Calu3 (cell line): ENCODE measurements at places on chromosomes 1 and 21. TPM values are rescaled to one million over a fixed set of nuclear protein-coding genes. Genes with fewer than 3 reads are reported as not detected.

Gene OLIG2
- total RNA-seq = not detected in 2 replicates

DNA sequence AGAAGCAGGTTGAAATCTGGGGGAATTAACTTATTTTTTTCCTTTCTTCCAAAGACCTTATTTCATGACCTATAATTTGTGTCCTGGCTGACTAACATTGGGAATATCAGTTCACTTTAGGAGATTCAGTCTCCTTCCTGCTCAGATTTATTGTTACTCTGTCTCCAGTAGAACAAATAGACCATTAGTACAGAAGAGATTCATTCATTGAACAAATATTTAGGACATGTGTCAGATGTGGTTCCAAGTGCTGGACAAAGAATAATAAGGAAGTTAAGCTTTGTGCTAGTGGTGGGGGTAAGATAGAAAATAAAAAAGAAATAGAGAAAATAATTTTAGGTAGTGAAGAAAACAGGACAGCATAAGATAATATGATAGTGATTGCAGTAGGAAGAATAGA is 20.3 kb downstream of the ZMYM4 start:
- no peak overlapping the region for H3K4me3 ChIP-seq
- H3K4me1 ChIP-seq = peaks cover 29% of the 10 kb centered on the region
- DNase-seq = no peak
- H3K36me3 ChIP-seq = peaks cover 14% of the 10 kb centered on the region

Gene CFAP74
- not detected in 2 replicates for total RNA-seq

GRCh38 chr1:11690397-11691301 is 861 bp upstream of the DRAXIN start:
- no peak overlapping the region for H3K27ac ChIP-seq
- H3K4me1 ChIP-seq = peaks cover 28% of the 10 kb centered on the region
- peaks cover 66% of the 10 kb centered on the region for H3K27me3 ChIP-seq
- H3K36me3 ChIP-seq = peaks cover 9% of the 10 kb centered on the region
- H3K4me3 ChIP-seq = peak overlapping the region; percentile 72

DNA sequence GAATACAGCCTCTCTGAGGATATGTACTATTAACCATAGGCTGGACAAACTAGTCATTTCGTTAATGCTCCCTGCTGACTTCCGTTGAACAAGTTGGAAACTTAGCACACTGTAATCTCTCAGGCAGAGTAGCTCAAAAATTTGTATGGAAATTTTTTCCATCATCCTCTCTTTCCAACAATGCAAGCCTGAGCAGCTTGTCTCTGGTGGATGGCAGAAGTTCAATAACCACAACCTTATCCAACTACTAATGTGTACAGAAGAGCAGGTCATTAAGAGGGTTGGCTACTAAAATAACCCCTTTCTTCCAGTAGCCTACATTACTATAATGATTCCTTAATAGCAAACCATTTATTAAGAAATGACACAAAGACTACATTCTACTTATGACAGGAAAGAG is 262.3 kb downstream of the NFIA start:
- peaks cover 19% of the 10 kb centered on the region for H3K4me1 ChIP-seq
- no peak overlapping the region for H3K4me3 ChIP-seq
- H3K36me3 ChIP-seq = no peaks in the 10 kb centered on the region
- H3K27ac ChIP-seq = no peak overlapping the region
- H3K27me3 ChIP-seq = no peaks in the 10 kb centered on the region

GRCh38 chr1:209648346-209648745 is 3.9 kb downstream of the LAMB3 start:
- peak overlapping the region; percentile 84 for H3K27ac ChIP-seq
- DNase-seq = no peak
- peak overlapping the region; percentile 89 for H3K4me3 ChIP-seq
- H3K36me3 ChIP-seq = peaks cover 93% of the 10 kb centered on the region
- peaks cover 84% of the 10 kb centered on the region for H3K4me1 ChIP-seq
- H3K27me3 ChIP-seq = no peaks in the 10 kb centered on the region

GRCh38 chr1:183733715-183734114 is 71.2 kb upstream of the RGL1 start:
- no peaks in the 10 kb centered on the region for H3K27me3 ChIP-seq
- H3K27ac ChIP-seq = no peak overlapping the region
- DNase-seq = no peak
- H3K4me1 ChIP-seq = peaks cover 37% of the 10 kb centered on the region

DNA sequence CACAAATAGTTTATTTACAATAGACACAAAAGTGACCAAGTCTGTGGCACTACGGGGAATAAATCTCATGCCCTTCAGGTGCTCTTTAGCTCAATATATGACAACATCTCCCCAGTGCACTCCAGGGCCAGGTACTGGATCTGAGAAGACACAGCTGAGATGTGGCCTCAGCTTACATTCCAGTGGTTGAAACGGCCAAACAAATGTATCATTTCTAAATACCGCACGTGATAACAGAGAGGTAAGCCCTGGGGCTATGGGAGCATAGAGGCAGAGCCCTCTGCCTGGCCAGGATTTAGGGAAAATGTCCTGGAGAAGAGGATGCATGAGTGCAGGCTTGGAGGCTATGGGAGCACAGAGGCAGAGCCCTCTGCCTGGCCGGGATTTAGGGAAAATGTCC is 630.5 kb downstream of the SMYD3 start:
- no peaks in the 10 kb centered on the region for H3K27me3 ChIP-seq
- no peaks in the 10 kb centered on the region for H3K36me3 ChIP-seq
- no peak overlapping the region for H3K4me3 ChIP-seq
- no peaks in the 10 kb centered on the region for H3K4me1 ChIP-seq
- no peak overlapping the region for H3K27ac ChIP-seq

DNA sequence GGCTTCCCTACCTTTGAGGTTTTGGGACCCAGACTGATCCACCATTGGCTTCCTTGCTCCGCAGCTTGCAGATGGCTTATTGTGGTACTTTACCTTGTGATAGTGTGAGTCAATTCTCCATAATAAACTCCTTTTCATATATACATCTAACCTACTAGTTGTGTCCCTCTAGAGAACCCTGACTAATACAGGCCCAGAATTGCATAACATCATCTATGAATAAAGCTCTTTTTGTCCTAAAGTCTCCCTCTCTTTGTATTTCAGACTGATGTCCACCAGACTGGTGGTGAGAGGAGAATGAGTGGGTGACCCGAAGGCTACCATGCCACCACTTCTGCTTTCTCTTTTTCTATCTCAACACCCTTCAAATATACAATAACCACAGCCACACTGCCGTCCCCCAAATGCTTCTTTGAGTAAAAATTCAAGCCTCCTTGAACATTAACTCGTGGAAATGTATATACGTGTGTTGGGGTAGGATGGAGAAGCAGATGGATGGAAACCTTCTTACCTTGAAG is 265.7 kb downstream of the PTBP2 start:
- H3K27me3 ChIP-seq = no peaks in the 10 kb centered on the region
- no peaks in the 10 kb centered on the region for H3K36me3 ChIP-seq
- DNase-seq = no peak
- no peak overlapping the region for H3K4me3 ChIP-seq
- peaks cover 8% of the 10 kb centered on the region for H3K4me1 ChIP-seq

Gene DISC1
- total RNA-seq = 6.6 and 9.8 TPM in 2 replicates

Gene RNF186
- total RNA-seq = not detected in 2 replicates

DNA sequence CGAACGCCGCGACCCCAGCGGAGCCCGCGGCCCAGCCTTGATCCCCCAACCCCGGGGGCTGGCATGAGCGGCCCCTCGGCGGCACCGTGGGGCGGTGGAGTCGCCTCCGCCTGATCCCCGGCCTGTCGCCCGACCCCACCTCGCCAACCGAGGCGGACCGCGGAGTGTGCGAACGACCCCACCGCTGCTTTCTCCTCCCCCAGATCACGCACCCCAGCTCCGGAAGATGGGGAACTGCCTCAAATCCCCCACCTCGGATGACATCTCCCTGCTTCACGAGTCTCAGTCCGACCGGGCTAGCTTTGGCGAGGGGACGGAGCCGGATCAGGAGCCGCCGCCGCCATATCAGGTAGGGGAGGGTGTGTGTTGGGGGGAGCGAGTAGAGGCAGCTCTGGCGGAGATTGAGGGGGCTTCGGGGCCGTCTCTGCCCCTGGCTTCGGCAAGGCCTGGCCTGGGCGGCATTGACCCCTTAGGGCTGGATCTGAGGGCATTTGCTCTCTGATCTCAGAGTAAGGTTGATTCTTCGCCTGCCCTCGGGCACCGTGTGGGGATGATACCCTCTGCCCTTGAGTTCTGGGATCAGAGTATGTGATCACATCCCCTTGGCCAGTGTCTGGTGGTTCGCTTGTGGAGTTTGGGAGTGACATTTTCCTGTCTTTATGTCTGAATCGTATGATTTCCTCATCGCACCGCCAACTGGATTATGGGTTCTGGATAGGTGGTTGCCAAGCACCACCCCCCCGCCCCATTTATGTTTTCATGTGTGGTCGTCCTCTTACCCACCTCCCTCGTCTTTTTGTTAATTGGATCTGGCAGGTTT is 668 bp downstream of the RNF11 start:
- H3K4me3 ChIP-seq = no peak overlapping the region
- no peaks in the 10 kb centered on the region for H3K27me3 ChIP-seq
- no peak overlapping the region for H3K27ac ChIP-seq

DNA sequence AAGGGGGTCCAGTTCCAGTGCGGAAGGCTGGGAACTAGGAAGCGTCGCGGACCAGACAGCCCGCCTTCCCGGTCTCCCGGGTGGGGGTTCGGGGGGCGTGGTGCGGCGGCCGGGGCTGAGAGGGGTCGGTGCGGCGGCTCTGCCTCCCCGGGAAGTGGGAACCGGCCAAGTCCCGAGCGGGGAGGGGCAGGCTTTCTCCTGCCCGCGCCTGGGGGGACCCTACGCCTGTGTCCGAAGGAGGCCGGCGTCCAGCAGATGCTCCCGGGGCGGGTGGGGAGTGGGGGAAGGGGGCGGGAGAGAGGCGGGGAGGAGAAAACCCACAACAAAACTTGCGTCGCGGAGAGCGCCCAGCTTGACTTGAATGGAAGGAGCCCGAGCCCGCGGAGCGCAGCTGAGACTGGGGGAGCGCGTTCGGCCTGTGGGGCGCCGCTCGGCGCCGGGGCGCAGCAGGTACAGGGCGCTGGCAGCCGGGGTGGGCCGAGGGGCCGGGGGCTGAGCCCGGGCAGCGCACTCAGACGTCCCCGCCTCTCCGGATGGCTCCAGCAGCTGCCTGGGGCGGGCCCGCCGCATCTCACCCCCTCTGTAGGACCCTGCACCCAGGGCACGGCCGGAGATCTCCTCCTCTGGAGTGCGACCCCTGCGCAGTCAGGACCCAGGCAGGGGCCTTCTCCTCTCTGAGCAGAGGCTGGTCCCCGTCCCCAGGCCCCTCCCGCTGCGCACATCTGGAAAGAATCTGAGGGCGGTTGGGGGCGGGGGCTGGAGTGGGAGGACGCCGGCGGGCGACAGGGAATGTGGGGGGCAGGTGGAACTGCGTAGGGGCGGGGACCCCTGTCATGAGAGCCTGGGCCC is at the start of gene PODN:
Gene PODN (plus strand): TSS at position 355 of the 849 bp plus-strand sequence. CDS start 7,643 bp downstream, outside the sequence.
- H3K4me1 ChIP-seq = no peaks in the 10 kb centered on the region
- no peak within 1 kb of the TSS for H3K27ac ChIP-seq
- no peak for DNase-seq
- no peaks in the 10 kb centered on the region for H3K36me3 ChIP-seq

Gene CCT3
- total RNA-seq = 554 and 598 TPM in 2 replicates

Gene TMEM69
- total RNA-seq = 29.3 and 31.7 TPM in 2 replicates

DNA sequence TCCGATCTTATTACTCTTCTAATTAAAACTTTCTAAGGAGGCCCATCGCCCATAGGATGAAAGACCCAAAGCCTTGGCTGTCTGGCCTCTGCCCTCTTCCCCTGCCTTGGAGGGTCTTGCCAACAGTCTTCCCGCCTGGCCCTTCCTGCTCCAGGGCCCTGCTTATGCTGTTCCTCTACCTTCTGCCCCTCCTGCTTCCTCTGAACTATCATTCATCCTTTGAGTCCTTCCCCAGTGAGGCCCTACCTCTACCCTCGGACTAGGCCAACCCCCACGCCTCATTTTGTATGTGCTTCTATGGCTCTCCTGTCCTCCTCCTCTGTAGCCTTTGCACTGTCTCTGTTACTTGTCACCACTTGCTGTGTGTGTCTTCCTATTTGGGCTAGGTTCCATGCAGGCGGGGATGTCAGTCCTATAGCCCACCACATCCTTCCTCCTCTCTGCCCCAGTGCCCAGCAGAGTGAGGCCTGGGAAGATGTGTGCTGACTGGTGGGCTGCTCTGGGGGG is 5.4 kb downstream of the RUSC1 start:
- H3K4me1 ChIP-seq = peaks cover 25% of the 10 kb centered on the region
- DNase-seq = no peak
- H3K36me3 ChIP-seq = peaks cover 89% of the 10 kb centered on the region
- peak overlapping the region; percentile 90 for H3K4me3 ChIP-seq
- peak overlapping the region; percentile 60 for H3K27ac ChIP-seq
- H3K27me3 ChIP-seq = no peaks in the 10 kb centered on the region

- H3K27ac ChIP-seq = peak overlapping the region; percentile 27
- H3K4me1 ChIP-seq = peaks cover 11% of the 10 kb centered on the region
- peak; percentile 58 for DNase-seq
- no peak overlapping the region for H3K4me3 ChIP-seq
- H3K36me3 ChIP-seq = peaks cover 5% of the 10 kb centered on the region
These were observed 20.7 kb upstream of the MFSD2A start for GRCh38 chr1:39933956-39934941.

DNA sequence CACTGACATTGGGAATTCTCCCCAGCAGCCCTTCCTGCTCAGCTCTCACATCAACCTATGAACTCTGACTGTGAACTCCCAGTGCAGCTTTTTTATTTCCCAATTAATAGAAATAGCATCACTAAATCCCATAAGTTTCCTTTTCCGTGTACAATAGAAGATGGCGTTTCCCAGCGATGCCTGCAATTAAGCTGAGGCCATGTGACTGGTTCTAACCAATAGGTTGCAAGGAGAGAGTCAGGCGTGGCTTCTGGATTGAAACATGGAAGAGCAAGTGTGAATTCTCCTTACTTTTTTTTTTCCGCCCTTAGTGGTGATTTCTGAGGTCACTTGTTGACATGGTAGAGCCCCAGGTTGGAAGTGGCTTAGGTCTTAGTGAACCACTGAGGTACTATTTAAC is 59.0 kb upstream of the IGSF5 start:
- DNase-seq = no peak
- H3K27me3 ChIP-seq = no peaks in the 10 kb centered on the region
- no peak overlapping the region for H3K4me3 ChIP-seq
- no peak overlapping the region for H3K27ac ChIP-seq
- no peaks in the 10 kb centered on the region for H3K36me3 ChIP-seq

Gene SEMA4A
- total RNA-seq = 6.9 and 7.2 TPM in 2 replicates

DNA sequence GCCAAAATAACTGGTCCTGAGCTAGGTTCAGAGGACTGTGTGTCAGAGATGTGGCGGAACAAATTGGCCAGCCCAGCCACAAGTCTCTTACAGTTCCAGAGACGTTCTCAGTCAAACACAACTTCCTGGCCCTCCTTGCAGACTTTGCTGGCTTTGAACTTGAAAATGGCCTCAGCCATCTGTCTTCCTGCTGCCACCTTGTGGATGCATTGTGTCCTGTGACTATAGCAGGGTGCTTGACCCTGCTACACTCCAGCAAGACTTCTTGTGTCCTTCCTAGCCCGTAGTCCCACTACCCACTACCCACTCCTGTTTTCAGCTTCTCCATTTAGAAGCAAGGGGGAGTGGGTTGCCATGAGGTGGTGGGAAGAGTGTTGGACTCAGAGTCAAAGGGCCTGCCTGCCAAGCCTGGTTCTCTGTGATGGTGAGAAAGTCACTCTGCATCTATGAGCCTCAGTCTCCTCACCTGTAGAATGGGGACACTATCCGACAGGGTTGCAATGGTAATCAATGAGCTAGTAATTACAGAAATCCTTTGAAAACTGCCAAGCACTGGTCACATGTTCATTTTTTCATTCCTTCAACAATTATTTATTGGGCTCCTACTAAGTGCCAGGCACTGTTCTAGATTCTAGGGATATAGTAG is 109.9 kb downstream of the IGSF21 start:
- no peaks in the 10 kb centered on the region for H3K4me1 ChIP-seq
- peaks cover 94% of the 10 kb centered on the region for H3K27me3 ChIP-seq
- no peaks in the 10 kb centered on the region for H3K36me3 ChIP-seq
- peak; percentile 17 for DNase-seq
- no peak overlapping the region for H3K27ac ChIP-seq
